ENCODE measurements at places on chromosomes 11 and 22.
A peak's percentile ranks its signal among the peaks of the same experiment; 100 is the strongest.

- DNase-seq = no peak
These were observed 2.0 kb upstream of the SAA1 start for GRCh38 chr11:18264035-18264434.

DNA sequence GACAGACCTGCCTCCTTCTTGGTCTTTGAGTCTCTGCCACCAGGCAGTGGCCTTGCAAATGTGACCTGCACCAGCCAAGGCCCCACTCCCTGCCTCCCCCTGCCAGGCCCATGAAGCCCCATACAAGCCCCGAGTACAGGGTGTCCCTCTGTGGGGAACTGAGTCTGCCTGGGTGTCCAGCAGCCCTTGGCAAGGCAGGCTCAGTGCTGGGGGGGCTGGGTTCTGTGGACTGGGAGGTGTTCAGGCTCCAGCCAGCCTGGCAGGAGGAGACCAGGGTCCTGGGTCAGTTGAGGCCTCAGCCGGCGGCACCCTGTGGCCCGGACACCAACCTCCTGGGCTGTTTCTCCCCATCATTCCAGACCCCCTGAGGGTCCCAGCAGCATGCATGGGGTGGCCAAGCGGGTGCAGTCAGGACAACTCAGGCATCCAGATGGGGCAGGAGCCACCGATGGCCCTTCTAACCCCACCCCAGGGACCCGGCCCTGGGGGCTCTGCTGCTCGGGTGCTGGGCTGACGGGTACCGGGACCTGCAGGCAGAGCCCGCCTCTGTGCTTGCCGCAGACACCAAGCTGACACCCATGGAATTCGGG is 5.7 kb downstream of the MUC5AC start:
- DNase-seq = no peak

DNA sequence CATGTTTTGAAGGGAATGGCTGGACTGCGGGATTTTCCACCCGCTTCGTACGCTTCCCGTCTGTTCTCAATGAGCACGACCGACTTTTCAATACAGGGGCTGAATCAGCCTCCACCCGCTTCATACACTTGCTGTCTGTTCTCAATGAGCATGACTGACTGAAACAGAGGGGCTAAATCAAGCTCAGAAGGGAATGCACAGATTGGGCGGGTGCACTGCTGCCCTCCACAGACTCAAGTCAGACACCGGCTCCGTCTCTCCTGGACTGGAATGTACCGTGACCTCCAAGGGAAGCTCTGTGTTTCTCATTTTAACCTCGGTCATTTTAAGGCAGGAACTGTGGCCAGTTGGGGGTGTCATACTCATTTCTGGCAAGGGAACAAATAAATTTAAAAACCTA is 48.5 kb downstream of the BRD1 start:
- DNase-seq = no peak

- no peak for DNase-seq
These were observed 40.0 kb upstream of the SEPTIN5 start for GRCh38 chr22:19674129-19674928.

DNA sequence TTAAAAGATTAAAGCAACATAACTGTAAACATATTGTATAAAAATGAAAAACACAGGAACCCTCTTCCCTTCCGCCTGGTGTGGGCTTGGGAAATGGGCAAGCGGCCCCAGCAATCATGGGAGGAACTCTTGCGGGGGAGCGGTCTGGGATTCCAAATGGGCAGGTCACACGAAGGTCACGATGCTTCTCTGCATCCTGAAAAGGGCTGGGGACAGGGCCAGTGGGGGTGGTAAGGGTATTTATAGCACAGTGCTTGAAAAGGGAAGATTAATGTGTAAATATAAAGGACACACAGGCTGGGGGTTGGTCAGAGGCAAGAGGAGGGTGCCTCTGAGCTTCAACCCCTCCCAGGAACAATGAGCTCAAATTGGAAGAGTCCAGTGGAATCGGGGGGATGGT is 46.9 kb upstream of the OR4B1 start:
- no peak for DNase-seq

- DNase-seq = no peak
These were observed at the start of gene RAB3IL1 for GRCh38 chr11:61917334-61918109. TSS of gene RAB3IL1 (minus strand) at chr11:61917566. CDS start at chr11:61917367, 199 bp downstream.

- DNase-seq = no peak
These were observed 9.5 kb upstream of the ACR start for GRCh38 chr22:50728523-50728931.

DNA sequence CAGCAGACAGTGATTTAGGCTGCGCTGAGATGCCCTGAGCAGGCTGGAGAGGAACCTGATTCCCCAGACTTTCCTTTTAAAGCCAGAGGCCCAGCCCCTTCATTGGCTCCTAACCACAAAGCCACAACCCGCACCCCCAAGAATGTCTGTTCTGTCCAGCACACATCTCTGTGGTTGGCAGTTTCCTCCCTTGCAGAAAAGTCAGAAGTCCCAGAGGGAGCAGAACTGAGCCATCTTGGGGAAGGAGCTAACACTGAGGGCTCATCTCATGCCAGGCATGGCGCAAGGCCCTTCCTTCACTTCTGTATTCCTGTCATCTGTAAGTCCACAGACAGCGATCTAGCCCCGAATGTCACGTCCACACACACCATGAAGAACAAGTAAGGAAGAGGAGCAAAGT is 97.1 kb upstream of the SYT13 start:
- peak; percentile 74 for DNase-seq

DNA sequence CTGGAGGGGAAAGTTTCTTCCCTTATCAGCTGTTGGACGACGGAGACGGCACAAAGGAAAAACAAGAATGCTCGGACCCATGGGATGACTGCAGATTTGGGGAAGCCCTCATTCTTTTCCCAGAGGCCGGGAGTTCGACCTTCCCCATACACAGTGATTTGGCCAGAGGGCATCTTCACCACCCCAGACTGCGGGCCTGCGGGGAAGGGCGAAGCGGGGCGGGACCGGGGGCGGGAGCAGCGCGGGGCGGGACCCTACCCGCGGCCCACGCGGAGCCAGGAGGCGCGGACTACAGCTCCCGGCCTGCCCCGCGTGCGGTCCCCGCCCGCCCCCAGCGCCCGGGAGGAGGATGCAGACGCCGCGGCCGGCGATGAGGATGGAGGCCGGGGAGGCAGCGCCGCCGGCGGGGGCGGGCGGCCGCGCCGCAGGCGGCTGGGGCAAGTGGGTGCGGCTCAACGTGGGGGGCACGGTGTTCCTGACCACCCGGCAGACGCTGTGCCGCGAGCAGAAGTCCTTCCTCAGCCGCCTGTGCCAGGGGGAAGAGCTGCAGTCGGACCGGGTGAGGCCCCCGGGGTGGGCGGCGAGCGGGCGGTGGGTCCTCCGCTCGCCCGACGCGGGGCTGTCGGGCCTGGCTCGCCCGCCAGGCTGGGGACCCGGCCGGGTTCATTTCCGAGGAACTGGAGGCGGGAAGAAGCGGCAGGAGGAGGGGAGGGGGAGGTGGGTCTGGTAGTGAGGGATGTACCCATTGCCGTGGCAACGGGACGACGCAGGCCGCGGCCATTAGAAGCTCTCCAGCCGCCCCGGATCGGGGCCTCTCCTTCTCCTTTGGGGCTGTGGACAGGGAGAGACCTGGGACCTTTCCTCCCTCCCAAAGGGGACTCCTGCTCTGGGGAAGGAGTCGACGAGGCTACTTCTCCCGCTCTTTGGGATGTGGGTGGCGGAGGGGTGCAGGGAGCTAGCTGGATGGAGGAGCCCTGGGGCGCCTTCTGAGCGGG is at the start of gene KCTD17:
Gene KCTD17 (plus strand): TSS at position 352 of the 995 bp plus-strand sequence. CDS start 19 bp downstream, at position 371.
- peak; percentile 33 for DNase-seq

DNA sequence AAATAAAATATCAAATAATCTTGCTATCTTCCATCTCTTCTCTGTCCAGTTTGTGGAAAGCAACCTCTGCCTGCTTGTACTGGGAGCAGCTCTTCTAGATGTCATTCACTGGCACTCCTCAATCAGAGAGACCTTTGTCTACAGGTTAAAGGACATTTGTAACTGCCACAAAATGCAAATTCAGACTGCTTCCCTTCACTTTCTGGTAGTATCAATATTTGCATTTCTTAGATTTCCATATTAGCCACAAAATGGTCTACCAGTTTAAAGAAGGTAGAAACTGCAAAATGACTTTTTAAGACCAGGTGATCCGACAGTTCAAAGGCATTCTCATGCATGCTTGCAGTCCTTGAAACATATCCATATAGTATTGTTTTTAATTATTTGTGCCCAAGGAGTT is 51.7 kb upstream of the RCN1 start:
- no peak for DNase-seq

DNA sequence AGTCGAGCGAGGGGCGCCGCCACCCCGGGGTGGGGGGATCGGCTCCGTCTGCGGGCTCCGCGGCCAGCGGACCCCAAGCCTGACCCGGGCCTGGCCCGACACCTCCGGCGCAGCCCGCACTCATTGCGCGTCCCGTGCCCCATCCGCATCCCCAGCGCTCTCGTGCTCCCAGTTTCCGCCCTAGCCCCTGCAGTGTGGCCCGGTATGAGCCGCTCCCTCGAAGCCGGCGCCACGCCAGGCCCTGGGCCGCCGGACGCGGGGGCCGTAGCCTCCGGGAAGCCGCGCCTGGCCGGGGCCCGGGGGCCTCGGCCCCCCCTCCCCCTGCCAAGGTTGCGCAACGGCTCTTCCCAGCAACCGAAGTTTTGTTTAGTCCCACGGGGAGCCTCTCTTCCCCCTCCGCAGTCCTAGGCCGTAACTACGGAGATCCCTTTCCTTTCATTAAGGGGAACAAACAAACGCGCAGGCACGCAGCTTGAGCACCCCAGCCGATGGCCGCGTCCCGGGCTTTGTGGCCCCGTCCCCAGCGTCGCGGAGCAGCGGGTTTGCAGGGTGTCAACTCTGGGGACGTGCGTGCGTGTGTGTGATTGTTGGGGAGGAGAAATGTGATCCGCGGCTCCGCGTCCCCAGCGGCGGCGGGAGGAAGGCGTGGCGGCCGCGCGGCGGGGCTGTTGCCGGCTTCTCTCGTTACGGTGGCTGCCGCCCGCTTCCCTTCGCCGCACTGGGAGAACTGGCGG is 883 bp downstream of the HIPK3 start:
- peak; percentile 47 for DNase-seq

DNA sequence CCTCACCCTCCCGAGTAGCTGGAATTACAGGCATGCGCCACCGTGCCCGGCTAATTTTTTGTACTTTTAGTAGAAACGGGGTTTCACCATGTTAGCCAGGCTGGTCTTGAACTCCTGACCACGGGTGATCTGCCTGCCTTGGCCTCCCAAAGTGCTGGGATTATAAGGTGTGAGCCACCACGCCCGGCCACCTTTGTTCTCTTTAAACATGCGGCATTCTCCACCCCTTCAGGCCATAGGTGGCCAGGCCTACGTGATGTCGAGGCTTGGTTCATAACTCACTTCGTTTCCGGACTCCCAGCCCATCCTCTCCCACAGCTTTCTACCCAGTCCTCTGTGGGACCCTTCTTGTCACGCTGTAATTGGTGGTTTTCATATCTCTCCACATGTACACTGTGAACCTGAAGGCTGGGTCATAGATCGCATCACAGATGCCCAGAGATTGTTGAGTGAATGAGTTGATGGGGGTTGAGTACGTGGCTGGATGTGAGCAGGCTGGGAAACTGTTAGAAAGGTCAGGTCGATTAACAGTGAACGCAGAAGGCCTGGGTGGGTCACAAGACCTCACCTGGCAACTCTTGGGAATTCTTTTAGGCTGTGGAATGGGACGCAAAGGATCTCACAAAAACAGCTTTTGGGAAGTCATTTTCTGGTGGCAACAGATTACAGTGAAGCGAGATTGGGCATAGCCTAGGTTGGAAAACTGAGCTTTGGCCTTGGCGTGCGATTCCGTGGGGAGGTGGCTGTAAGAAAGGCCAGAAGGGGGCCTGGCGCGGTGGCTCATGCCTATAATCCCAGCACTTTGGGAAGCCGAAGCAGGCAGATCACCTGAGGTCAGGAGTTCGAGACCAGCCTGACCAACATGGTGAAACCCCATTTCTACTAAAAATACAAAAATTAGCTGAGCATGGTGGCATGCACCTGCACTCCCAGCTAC is 44.5 kb downstream of the ST14 start:
- DNase-seq = no peak

- no peak for DNase-seq
These were observed 55.3 kb downstream of the TRMU start for GRCh38 chr22:46390652-46391301.

- no peak for DNase-seq
These were observed 1.8 kb downstream of the SCUBE2 start for GRCh38 chr11:9089636-9090035.

DNA sequence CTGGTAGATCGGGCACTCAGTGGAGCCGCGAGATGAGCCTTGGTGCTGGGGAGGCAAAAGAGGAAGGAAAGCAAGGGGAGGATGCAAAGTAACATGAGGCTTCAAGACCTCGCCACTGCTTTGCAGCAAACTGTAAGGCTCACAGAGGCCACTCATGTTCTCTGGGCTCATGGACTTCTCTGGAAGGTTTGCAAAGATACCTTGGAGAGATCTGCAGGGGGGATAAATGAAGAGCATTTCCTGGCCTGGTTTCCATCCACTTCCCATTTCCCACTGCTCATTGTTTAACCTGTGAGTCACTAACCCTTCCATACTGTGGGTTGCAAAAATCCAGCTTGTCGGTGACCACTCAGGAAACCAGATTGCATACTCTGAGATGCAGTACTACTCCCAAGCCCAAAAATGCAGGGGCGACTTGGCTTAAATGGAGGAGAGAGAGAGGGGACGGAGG is 38.5 kb downstream of the OSBP2 start:
- no peak for DNase-seq

DNA sequence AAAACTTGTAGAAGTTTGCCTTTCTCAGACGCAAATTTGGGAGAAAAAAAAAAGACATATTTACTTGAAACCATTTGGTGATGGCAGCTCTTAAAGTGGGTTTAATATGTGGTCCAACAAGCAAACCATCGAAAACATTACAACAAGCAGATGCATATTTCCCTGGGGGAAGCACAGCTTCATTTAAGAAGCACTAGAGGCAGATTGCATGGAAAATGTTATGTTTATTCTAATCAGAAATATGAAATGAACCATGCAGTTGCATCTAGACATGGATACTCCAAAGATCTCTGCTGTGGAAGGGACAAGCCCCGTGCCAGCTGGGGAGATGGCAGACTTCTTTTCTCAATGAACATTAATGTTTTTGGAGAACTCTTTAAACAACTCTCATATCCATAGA is 57.4 kb upstream of the PARVA start:
- no peak for DNase-seq

DNA sequence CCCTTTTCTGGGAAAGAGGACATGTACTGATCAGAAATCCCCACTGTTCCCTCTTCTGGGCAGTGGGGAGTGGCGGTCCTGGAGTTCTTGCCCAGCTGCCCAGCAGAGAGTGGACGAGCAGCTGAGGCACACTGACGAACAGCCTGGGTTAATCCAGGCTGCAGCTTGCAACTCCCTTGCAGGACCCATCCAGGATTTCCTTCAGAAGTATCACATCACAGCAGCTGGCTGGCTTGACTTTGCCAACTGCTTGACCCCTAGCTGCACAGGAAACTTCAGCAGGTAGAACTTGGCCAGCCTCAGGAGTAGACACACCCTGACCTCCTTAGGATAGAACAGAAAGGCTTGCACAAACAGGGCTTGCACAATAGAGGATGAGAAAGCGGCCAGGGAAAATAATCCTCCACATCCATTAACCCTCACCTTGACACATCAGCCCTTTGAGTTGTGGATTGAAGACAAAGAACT is 27.9 kb upstream of the FZD4 start:
- no peak for DNase-seq

- no peak for DNase-seq
These were observed 359.5 kb downstream of the INSC start for GRCh38 chr11:15473954-15474837.

- DNase-seq = no peak
These were observed 69.7 kb upstream of the RASD2 start for GRCh38 chr22:35470903-35471321.

- no peak for DNase-seq
These were observed 113.3 kb downstream of the TRIM29 start for GRCh38 chr11:120024586-120024985.

GRCh38 chr11:110903830-110904229 is 191.6 kb upstream of the ARHGAP20 start:
- no peak for DNase-seq
